NCI-H2081 treated with DMSO at 0.1 percent for 48 hours (cell line): ENCODE measurements at places on chromosomes 4 and X.

GRCh38 chrX:132480581-132481203 is 8.1 kb downstream of the MBNL3 start:
- DNase-seq = peak; percentile 68

GRCh38 chr4:99090481-99091215 is 2.1 kb upstream of the ADH5 start:
- no peak for DNase-seq

- no peak for DNase-seq
These were observed 92.2 kb downstream of the PALLD start for GRCh38 chr4:168588916-168589531.

- no peak for DNase-seq
These were observed 65.2 kb downstream of the IGFBP7 start for GRCh38 chr4:57044996-57045395.

- DNase-seq = no peak
These were observed 5.7 kb upstream of the PLCXD1 start for GRCh38 chrX:275476-275966.

DNA sequence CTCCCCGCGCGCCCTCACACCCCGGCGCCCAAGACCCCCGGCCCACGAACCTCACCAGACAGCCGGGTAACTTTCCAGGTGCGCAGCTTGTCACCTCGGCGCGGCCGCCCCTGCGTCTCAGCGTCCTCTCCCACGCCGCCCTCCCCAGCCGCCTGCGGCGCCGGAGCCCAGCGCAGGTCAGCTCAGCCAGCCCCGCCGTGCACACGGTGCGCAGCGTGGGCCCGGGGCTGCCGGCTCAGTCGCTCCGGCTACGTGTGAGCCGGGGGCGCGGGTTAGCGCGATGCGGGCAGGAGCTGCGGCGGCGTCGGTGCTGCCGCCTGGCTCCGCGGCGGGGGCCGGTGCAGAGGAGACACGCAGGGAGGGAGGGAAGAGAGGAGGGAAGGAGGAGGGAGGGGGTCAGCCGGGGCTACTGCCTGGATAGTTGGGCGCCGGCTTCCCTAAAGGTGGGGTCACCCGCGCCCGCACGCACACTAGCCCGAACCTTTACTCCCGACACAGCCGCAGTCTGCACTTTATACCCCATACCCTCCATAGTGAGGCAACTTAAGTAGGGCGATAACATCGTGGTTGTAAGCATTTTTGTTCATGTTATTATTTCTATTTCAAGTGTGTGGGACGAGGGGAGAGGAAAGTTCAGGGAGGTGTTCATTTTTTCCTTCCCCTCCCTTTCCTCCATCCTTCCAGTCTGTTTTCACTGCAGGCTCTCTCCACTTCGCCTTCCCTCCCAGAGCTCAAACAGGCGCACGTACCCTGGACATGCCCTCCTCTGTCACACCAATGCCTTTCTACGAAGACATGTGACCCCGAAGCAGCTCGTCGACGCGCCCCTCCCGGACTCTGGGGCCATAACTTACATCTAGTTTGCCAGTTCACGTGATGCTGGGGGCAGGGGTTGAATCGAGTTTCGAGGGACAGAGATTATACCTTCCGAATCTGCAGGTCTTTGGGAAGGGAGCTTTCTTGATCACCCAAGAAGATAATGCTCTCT is at the start of gene PRKG2:
Gene PRKG2, minus strand, starts transcription at position 342 of the 988 bp plus-strand sequence. CDS start 10,175 bp downstream, outside the sequence.
- DNase-seq = no peak
